ENCODE measurements at places on chromosomes 12 and 14.

DNA sequence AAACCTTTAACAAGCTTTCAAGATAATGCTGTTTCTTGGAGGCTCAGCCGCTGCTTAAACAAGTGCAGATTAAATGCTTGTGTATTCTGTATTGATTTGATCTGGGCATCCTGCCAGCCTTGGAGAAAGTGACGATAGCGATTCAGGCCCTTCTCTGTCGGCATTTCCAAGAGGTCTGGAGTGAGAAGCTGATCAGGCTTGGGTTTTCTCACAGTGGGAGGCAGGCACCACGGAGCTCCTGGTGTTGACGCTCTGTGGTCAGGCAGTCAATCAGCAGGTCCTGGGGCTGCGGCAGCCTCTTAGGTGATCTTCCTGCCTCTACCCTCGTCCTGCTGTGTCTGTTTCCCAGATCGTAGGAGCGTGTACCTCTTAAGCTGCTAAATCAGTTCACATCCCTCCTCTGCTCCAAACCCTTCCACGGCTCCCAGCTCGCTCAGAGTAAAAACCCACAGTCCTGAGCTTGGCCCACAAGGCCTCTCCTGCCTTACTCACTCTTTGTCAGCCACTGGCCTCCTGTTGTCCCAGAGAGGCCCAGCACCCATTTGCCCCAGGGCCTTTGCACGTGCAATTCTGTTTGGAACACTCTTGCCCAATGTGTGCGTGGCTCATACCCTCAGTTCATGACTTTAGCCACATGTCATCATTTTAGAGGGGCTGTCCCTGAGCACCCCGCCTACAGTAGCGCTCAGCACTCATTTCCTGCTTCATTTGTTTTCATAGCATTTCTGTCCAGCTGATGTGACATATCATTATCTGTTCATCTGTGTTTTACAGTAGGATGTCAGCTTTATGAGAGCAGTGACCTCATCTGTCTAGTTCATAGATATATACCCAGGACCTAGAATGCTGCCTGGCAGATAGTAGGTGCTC, 155.4 kb downstream of the AACS start:
- H3K27me3 ChIP-seq, result no peaks in the 10 kb centered on the region
- no peak overlapping the region for H3K27ac ChIP-seq
- H3K36me3 ChIP-seq, result no peaks in the 10 kb centered on the region
- H3K4me1 ChIP-seq, result no peaks in the 10 kb centered on the region
- DNase-seq, result no peak

GRCh38 chr12:27973487-27973890, 956 bp upstream of the PTHLH start:
- no peaks in the 10 kb centered on the region for H3K27me3 ChIP-seq
- H3K27ac ChIP-seq, result peak overlapping the region; percentile 99
- peak overlapping the region; percentile 19 for H3K4me3 ChIP-seq
- H3K36me3 ChIP-seq, result peaks cover 7% of the 10 kb centered on the region

GRCh38 chr14:103684471-103684870, 30.8 kb downstream of the XRCC3 start:
- DNase-seq, result no peak
- no peak overlapping the region for H3K4me3 ChIP-seq
- peaks cover 56% of the 10 kb centered on the region for H3K36me3 ChIP-seq
- H3K4me1 ChIP-seq, result peaks cover 6% of the 10 kb centered on the region
- no peak overlapping the region for H3K27ac ChIP-seq

DNA sequence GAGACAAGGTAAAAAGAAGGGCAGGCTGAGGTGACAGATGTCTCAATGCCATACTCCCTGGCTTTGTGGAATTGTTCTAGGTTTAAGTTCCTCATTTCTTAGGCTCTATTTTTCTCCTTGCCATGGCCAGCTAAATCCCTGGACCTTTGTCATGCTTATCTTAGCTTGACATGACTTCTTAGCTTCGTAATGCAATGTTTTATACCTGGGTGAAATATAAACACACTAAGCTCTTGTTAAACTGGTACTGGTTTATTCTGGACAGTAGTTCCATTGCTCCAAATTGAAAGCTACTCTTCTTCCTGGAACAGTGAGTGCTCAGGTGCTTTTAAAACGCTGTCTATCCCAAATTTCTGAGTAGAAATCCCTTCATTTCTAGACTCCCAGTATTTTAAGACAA, 17.4 kb upstream of the ARHGAP5 start:
- no peaks in the 10 kb centered on the region for H3K4me1 ChIP-seq
- DNase-seq, result no peak

GRCh38 chr12:18882690-18883089, 144.8 kb downstream of the CAPZA3 start:
- no peak overlapping the region for H3K4me3 ChIP-seq
- no peaks in the 10 kb centered on the region for H3K36me3 ChIP-seq
- H3K4me1 ChIP-seq, result no peaks in the 10 kb centered on the region
- H3K27ac ChIP-seq, result no peak overlapping the region
- no peak for DNase-seq
- H3K27me3 ChIP-seq, result no peaks in the 10 kb centered on the region

- H3K36me3 ChIP-seq, result no peaks in the 10 kb centered on the region
- H3K4me3 ChIP-seq, result no peak overlapping the region
- H3K4me1 ChIP-seq, result peaks cover 7% of the 10 kb centered on the region
- H3K27ac ChIP-seq, result no peak overlapping the region
- H3K27me3 ChIP-seq, result no peaks in the 10 kb centered on the region
These were observed 1.6 kb downstream of the POLE2 start for GRCh38 chr14:49686425-49686824.

- H3K4me1 ChIP-seq, result no peaks in the 10 kb centered on the region
- no peak overlapping the region for H3K27ac ChIP-seq
- H3K36me3 ChIP-seq, result peaks cover 9% of the 10 kb centered on the region
- H3K27me3 ChIP-seq, result no peaks in the 10 kb centered on the region
- no peak overlapping the region for H3K4me3 ChIP-seq
These were observed 15.5 kb downstream of the RIC8B start for GRCh38 chr12:106790020-106790419.

GRCh38 chr12:28189784-28190320, 404 bp upstream of the CCDC91 start:
- peak overlapping the region; percentile 99 for H3K27ac ChIP-seq
- no peak for DNase-seq
- H3K4me3 ChIP-seq, result peak overlapping the region; percentile 74

- no peaks in the 10 kb centered on the region for H3K4me1 ChIP-seq
- H3K27me3 ChIP-seq, result no peaks in the 10 kb centered on the region
- peaks cover 4% of the 10 kb centered on the region for H3K36me3 ChIP-seq
- H3K4me3 ChIP-seq, result no peak overlapping the region
These were observed 132.9 kb downstream of the CEP83 start for GRCh38 chr12:94326727-94327126.

GRCh38 chr12:3542911-3543310, 51.9 kb downstream of the PRMT8 start:
- no peak overlapping the region for H3K27ac ChIP-seq
- H3K27me3 ChIP-seq, result peaks cover 13% of the 10 kb centered on the region
- H3K36me3 ChIP-seq, result no peaks in the 10 kb centered on the region
- no peak for DNase-seq

DNA sequence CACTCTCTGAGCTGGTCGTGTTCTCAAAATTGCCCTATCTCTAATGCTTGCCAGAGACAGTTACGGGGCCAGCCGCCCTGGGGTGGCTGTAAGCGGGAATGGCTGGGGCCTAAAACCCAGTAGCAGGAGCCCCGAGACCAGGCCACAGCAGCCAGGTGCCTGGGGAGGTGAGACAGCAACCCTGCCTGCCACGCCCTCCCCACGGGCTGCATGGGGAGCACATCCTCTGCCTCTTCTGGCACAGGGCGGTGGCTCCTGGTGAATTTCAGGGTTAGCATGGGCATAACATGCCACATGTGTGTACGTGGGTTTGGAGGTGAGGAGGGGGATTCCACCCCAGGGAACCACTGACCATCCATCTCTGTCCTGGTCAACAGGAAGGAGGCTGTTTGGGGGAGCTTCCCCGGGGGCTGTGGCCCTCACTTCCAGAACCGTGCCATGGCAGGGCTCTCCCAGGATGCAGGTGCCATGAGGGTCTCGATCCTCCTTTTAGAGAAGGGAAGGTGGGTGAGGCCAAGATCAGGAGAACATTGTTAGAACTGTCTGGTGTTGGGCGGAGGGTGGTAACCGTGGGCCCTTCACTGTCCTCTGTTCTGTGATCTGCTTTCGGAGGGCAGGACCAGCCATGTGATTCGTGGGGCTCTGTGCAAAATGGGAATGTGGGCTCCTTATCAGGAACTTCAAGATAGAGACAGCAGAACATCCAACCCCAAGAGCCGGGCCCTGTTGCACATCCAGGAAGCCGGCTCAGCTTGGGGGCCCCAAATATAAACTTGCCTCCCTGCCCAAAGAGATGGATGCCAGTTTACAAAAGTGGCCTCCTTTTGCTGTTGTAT, 312.2 kb upstream of the DIO3 start:
- H3K27ac ChIP-seq, result no peak overlapping the region
- H3K36me3 ChIP-seq, result no peaks in the 10 kb centered on the region
- H3K27me3 ChIP-seq, result no peaks in the 10 kb centered on the region
- H3K4me3 ChIP-seq, result no peak overlapping the region

DNA sequence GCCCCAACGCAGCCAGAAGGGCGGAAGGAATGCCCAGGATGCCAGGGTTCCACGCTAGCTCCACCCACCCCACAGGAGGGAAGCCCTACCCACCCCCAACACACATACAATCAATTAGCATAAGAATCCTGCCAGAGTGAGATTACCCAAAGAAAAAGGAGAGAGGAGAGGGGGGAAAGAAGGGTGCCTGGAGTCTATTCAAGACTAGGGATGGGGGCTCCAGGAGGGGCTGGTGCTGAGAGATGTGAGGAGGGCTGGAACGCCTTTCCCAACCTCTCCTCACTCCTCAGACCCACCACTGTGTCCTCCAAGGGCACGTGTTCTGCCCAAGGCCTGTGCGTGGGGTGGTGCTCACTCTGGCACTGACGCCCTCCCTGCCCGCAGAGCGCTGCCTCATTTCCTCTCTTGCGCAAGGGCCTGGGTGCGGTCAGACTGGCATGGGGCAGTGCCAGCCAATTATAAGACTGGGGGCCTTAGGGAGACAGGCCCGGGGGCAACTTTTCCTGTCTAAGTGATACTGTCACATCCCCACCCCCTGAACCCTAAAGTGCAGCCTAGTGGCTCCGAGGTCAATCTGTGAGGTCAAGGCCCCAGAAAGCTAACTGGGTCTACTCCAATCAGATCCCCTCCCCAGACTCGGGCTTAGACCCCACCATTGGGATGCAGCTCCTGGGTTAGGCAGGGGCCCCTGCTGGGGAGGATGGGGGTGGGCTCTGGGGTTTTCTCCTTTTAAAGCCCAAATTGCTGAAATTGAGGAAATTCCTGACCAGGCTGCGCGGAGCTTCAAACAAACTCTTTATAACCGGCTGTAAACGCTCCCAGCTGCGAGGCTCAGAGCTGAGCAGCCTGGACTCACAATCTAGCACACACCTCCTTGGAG, 10.2 kb upstream of the ITGB7 start:
- H3K4me3 ChIP-seq, result peak overlapping the region; percentile 56
- peaks cover 44% of the 10 kb centered on the region for H3K4me1 ChIP-seq
- H3K27me3 ChIP-seq, result no peaks in the 10 kb centered on the region
- H3K36me3 ChIP-seq, result peaks cover 18% of the 10 kb centered on the region

DNA sequence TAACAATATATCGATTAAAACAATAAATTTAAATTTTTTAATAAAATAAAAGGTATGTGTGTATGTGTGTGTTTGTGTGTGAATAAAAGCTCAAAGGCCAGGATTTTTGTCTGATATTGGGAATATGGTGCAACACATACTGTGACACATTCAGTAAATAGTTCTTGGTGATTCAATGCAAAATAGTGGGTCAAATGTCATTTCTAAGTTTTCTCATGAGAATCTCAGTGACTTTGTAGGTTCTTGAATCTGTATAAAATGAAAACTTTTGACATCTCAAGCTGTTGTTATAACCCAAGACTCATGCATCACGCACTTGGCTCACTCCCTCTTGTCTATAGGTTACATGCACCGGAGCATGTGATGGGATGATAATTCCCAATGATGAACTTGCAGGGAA, 16.2 kb upstream of the MED6 start:
- H3K36me3 ChIP-seq, result no peaks in the 10 kb centered on the region
- DNase-seq, result no peak
- H3K27me3 ChIP-seq, result no peaks in the 10 kb centered on the region
- no peak overlapping the region for H3K4me3 ChIP-seq

- H3K27ac ChIP-seq, result no peak overlapping the region
- H3K36me3 ChIP-seq, result no peaks in the 10 kb centered on the region
- H3K27me3 ChIP-seq, result peaks cover 13% of the 10 kb centered on the region
- no peaks in the 10 kb centered on the region for H3K4me1 ChIP-seq
- H3K4me3 ChIP-seq, result no peak overlapping the region
- DNase-seq, result no peak
These were observed 17.4 kb upstream of the COL2A1 start for GRCh38 chr12:48021485-48022179.

DNA sequence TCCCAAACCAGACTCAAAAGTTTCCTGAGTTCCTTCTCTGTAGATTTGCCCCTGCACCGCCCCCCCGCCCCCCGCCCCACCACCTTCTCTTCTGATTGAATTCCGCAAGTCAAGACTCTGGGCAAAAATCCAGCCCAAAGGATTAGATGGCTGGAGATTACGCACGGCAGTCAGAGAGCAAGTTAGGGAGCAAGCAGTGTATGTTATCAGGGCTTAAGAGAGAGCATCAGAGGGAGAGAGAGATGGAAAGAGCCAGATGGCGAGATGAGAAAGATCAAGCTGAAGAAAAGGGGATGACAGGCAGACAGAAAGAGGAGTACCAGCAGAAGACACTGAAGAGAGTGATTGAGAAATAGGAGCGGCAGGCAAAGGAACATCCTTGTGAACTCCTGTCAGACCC, 13.9 kb upstream of the ANKRD33 start:
- no peak overlapping the region for H3K27ac ChIP-seq
- no peak overlapping the region for H3K4me3 ChIP-seq
- DNase-seq, result no peak
- no peaks in the 10 kb centered on the region for H3K36me3 ChIP-seq

DNA sequence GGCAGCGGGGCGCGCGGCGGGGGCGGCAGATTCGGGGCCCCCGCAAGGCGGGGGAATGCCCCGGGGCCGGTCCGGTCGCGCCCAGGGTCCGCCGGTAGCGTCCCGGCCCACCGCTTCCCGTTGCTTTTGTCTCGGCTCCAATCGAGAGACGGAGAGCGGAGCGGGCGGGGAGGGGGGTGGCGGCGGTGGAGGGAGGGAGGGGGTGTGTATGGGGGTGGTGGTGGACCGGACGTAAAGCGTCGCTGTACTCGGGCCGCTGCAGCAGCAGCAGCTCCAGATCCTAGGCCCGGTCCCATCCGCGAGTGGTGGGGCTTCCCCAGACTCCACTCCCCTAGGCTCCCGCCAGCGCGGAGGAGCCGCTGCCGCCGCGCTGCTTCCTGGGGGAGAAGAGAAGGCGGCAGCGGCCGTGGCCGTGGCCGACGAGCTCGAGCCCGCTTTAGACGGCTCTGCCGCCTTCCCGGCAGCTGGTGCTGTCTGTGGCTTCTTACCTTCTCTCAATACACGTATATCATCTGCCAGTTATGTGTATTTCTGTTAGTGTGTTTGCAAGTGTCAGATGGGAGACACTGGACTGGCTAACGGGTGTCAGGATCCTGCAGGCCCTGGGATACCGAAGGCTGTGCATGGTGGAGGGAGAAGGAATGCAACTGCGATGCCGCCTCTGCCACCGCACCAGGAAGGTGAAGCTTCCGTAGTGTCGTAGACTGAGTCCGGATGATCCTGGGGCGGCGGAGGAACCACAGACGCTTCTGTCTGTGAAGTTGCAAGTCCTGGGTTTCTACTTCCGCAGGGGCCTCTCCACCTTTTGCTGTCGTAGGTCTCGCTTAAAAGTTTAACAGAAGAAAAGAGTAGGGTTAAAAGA, 508 bp downstream of the CNOT2 start:
- H3K36me3 ChIP-seq, result no peaks in the 10 kb centered on the region
- DNase-seq, result no peak
- peak overlapping the region; percentile 74 for H3K4me3 ChIP-seq
- peaks cover 23% of the 10 kb centered on the region for H3K4me1 ChIP-seq
- no peaks in the 10 kb centered on the region for H3K27me3 ChIP-seq
